ENCODE measurements at places on chromosomes 3 and 15.

GRCh38 chr15:40562691-40563090 is 2.2 kb downstream of the CCDC32 start:
- no peak for DNase-seq

GRCh38 chr3:74075241-74075640 is 450.5 kb upstream of the PDZRN3 start:
- DNase-seq: no peak

- DNase-seq: no peak
These were observed 6.2 kb downstream of the RAB11A start for GRCh38 chr15:65875458-65875857.

GRCh38 chr3:52530918-52531826 is 2.5 kb downstream of the NT5DC2 start:
- peak; percentile 18 for DNase-seq

- no peak for DNase-seq
These were observed 44.4 kb upstream of the PSMD6 start for GRCh38 chr3:64067506-64068346.

DNA sequence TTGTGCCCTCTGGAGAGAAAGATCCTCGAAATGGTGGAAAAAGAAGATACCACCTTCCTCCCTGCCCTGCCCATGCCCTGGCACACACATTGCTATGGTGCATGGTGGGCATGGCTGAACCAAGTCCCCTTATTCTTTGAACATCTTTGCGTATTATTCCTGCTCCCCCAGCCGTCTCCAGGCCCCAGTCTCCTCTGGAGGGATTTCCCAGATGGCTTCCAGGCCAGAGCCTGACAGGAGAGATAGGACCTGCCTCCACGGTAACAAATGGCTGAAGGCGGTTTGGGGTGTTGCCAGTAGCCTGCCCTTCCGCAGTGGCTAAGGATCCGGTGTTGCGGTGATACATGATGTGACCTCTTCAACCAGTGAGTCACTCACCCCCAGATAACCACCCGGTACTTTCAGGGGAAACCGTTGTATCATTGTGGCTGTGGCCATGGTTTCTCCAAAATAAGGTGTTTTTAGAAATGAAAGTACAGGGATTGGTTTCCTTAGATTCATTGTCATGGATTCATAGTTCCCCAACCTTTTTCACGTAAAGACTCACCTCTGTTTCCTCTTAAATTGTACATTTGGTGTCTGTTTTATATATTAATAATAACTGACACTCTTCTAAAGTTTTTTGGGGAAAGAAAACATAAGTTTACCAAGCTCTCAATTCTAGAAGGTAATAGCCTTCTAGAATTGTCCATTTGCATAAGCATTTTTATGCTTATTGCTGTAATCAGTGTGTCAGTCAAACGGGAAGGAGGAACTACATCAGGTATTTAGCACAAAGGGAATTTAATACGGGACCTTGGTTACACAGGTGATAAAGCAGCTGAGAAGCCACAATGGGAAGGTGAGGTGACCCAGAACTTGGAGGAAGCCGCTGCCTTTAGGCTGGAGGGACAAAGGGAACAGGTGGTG is 25.9 kb downstream of the SMAD3 start:
- peak; percentile 62 for DNase-seq

DNA sequence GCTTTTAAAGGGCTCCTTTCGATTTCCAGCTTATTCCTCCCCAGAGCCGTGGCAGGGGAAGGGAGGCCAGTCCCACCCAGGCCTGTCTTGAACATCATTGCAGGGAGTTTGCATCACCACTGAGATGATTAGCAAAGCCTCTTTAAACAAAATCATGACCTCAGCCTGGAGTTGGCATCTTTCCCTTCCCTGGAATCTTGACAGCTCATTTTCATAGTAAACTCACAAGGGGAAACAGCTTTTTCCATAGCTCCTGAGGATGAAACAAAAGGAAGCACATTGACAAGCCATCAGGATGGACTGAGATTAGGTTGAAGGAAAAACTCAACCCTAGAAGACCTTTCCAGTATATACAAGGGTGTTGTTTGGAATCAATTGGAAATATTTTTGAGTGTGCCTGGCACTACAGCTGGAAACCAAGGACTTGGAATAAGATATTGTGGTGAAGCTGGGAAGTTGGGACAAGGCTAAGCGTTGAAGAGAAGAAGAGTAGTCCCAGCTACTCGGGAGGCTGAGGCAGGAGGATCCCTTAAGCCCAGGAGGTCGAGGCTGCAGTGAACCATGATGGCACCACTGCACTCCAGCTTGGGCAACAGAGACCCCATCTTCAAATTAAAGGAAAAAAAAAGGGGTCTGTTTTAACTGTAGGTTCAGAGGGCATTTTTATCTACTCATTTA is 3.1 kb upstream of the LARP6 start:
- no peak for DNase-seq

- DNase-seq: no peak
These were observed 626.1 kb downstream of the SQOR start for GRCh38 chr15:46260937-46261336.

DNA sequence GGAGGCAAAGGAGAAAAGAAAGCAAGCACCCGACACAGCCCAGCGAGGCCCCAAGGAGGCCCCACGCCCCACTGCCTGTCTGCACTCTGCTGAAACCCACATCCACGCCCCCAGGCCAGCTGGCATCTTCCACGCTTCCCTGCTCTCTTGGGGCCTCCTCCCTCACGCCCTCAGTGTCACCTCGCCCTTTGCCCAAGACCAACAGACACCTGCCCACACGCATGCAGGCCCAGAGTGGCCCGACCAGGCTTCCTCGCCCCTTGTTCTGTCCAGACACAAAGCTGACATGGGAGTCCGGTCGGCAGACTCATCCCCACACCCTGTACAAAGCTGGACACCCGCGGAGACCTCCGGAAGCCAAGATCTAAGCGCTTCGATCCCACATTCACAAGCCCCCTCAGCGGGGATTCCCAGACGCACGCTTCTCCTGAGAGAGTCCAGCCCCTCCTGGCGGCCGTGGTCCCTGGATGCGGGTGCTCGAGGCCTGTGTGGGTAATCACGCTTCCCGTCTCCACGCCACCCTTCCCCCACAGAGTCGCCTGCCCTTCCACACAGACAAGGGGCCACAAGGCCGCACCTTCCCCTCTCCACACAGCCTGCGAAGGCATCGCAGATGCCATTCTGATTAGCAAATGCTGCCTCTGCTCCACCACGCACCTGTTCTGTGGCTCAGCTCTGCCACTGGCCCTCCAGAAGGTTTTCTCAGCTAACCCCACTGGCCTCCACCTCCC is 176.6 kb downstream of the XXYLT1 start:
- DNase-seq: no peak

GRCh38 chr3:39432342-39432741 is 25.8 kb downstream of the RPSA start:
- no peak for DNase-seq

- DNase-seq: no peak
These were observed 5.3 kb upstream of the TTLL13 start for GRCh38 chr15:90243943-90244639.

DNA sequence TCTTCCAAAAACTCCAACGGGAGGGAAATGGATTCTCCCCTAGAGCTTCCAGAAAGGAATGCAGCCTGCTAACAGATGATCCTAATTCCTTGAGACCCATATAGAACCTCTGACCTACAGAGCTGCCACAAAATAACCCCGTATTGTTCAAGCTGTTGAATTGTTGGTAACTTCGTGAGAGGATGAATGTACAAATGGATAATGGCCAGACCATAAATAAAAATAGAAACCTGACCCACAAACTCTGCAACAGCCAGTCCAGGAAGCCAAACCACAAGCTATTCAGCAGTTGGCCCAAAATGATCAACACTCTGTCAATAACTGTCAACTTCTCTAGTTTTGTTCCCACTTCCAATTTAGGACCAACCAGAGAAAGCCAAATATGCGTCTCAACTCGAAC is 414.0 kb upstream of the ZNF717 start:
- DNase-seq: no peak

DNA sequence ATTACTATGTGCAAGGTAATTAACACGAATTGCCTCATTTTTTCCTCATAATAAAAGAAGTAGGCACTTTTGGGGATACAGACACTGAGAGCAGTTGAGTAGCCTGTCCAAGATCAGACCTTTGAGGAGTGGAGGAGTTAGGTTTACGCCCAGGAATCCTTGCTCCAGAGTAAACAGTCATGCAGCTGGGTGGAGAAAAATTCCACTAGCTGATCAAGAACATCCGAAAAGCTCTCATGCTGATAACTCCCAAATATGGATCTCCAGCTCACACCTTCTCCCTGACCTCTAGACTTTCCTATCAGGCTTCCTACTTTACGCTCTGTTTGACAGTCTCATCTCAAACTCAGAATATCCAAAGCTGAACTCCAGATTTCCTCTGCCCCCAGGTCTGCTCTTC is 53.3 kb downstream of the ST6GAL1 start:
- no peak for DNase-seq

GRCh38 chr3:101066711-101067129 is 73.5 kb upstream of the ABI3BP start:
- no peak for DNase-seq

DNA sequence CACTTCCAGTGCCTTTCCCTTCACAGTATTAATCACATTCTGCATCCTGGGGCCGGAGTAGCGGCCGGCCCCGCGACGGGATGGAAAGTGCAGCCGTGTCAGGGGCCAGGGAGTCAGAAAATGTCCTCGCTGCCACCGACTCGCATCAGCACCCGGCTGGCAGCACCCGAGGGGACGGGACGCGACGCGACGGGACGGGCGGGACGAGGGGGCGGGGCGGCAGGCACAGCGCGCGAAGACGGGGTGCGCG is 353 bp downstream of the ATG3 start:
- DNase-seq: no peak

DNA sequence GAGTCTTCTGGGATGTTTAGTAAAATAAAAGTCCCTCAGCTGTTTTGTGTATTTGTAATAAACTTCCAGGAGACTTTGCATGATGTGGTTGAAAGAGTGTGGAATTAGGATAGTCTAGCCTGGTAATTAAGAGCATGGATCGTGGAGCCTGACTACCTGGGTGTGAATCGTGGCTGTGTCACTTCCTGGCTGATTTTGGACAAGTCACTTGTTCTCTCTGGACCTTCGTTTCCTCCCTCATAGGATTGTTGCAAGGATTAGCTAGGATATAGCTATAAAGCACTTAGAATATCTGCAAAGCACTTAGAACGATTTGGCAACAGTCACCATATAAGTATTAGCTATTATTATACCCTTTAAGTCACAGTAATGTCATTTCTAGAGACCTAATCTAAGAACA is 40.2 kb downstream of the SLMAP start:
- no peak for DNase-seq

GRCh38 chr3:178982137-178982536 is 89.5 kb downstream of the ZMAT3 start:
- no peak for DNase-seq

DNA sequence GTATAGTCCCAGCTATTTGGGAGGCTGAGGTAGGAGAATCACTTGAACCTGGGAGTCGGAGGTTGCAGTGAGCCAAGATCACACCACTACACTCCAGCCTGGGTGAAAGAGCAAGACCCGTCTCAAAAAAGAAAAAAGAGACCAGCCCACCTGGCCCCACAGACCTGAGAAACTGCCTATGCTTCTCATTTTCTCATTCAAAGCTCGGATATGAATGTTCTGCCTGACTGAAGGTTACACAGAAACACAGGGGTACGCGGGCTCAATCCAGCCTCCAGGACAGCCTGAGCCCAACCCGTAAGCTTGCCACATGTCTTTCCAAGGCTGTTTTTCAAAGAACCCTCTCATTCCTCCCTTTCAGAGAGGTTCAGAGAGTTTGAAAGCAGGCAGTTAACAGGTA is 9.7 kb upstream of the LRRC15 start:
- no peak for DNase-seq

GRCh38 chr3:165403666-165404065 is 207.5 kb upstream of the SLITRK3 start:
- no peak for DNase-seq

DNA sequence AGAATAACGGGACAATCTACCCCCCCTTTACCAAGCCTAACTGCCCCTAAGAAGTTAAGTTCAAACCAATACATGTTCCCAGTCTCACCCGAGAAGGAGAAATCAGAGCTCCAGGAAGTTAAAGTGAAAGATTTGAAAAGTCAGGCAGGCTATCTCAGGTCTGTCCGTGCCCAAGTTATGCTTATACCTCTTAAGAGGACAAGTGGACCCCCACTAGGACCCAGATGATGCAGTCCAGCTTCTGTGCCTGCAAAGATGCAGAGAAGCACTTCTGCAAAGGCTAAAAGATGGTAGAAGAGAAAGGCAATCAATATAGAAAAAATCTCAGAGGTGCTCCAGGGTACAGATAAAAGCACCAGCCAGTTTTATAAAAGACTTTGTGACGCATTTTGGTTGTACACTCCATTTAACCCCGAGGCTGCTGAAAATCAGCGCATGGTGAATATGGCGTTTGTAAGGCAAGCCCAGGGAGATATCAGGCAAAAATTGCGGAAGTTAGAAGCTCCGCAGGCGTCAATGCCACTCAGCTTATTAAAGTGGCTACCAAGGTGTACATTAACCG is 9.8 kb upstream of the SLC9C1 start:
- no peak for DNase-seq

DNA sequence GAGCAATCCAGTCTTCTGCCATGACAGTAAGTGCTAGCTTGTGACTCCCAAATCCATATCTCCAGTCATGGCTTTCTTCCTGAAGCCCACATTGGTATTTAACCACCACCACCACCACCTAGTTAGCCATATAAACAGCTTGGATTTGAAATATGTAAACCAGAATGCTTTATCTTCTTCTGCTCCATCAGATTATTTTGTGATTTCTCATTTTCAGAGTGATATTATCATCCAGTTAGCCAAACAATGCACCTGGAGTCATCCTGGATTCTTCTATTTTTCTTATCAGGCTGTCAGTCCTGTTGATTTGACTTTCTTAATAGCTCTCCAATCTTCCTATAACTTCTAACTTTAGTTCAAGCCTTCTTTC is 124.3 kb upstream of the PTX3 start:
- no peak for DNase-seq

DNA sequence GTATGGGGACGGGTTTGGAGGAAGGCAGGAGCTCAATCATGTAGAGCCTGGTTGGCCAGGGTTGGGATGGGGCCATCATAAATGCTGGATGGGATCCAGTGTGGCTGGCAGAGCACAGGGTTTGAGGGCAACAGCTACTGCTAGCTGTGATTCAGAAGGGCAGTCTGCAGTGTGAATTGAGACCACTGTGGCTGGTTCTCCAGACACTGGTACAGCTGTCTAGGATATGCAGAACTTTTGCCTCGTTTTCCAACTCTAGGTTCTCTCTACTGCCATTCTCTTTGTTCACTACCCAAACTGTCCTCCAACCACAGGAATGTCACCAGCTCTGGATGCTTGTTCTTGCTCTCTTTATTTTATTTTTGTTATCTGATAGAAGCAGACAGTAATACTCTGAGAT is 543.6 kb downstream of the AGBL1 start:
- DNase-seq: no peak

DNA sequence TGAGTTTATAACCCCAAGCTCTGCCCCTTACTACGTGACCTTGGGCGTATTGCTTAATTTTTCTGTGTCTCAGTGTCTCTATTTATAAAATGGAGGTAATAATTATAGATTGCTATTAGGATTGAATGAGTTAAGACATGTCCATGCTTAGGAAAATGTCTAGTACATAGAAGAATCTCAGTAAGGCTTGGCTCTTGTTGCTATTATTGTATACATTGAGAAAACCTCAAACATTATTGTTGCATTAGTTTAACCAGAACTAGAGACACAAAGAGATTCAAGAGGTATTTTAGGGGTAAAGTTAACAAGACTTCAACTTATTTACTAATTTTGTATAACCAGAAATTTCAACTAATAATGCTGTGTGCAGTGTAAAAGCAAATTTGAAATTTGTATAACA is 66.7 kb downstream of the MEF2A start:
- no peak for DNase-seq

- no peak for DNase-seq
These were observed 3.9 kb upstream of the HHLA2 start for GRCh38 chr3:108292450-108292849.

All from activated T-cell treated with anti-CD3 and anti-CD28 coated beads, Interleukin-2, amount 50 U/mL, for 1 hour (primary cell).